ENCODE measurements at places on chromosomes 3 and 15. TPM values are rescaled to one million over a fixed set of nuclear protein-coding genes. Genes with fewer than 3 reads are reported as not detected.

ADIPOQ gene
- total RNA-seq = not detected

TGM5 gene
- total RNA-seq = not detected

THSD4 gene
- 29.6 TPM for total RNA-seq

GRCh38 chr15:101139986-101140696 lies 111.7 kb downstream of the CHSY1 start:
- no peaks in the 10 kb centered on the region for H3K36me3 ChIP-seq
- H3K4me3 ChIP-seq = no peak overlapping the region
- H3K27ac ChIP-seq = no peak overlapping the region
- peaks cover 42% of the 10 kb centered on the region for H3K27me3 ChIP-seq

DNA sequence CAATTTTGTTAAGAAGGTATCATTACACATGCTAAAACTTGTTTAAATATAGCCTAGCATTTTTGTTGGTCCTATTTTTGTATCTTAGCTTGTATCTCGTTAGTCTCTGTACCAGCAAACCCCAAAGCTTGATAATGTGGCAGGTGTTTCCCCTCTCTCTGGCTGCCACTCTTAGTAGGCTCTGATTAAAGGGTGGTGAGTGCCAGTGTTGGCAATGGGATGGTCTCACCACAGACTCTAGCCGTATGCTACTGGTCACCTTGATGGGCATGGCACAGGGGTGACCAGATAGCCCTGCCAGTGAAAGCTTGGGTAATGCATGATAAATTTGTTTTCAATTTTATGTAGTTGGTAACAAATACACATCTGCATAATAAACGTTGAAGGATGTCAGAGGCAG lies 188.3 kb downstream of the CFAP20DC start:
- no peak overlapping the region for H3K27ac ChIP-seq
- H3K36me3 ChIP-seq = no peaks in the 10 kb centered on the region
- H3K4me1 ChIP-seq = no peaks in the 10 kb centered on the region
- H3K4me3 ChIP-seq = no peak overlapping the region

DNA sequence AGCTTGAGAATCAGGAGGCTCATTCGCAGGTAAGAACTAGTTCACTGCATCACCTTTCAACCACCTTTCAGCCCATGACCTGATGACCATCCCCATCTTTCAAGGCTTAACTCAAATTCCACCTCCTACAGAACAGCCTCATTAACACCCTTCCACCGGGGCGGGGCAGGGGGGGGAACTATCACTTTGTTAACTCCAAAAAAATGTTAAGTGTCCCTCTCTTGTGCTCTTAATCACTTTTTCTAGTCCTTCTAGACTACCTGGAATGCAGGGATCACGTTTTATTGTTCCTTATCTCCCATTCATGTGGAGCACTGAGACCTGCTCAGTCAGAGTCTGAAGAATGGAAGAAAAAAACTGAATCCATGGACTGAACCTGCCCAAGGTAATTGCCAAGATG lies 51.8 kb downstream of the ATP13A4 start:
- H3K27me3 ChIP-seq = no peaks in the 10 kb centered on the region
- no peak overlapping the region for H3K27ac ChIP-seq
- H3K4me3 ChIP-seq = no peak overlapping the region
- no peaks in the 10 kb centered on the region for H3K4me1 ChIP-seq
- no peak for DNase-seq

DNA sequence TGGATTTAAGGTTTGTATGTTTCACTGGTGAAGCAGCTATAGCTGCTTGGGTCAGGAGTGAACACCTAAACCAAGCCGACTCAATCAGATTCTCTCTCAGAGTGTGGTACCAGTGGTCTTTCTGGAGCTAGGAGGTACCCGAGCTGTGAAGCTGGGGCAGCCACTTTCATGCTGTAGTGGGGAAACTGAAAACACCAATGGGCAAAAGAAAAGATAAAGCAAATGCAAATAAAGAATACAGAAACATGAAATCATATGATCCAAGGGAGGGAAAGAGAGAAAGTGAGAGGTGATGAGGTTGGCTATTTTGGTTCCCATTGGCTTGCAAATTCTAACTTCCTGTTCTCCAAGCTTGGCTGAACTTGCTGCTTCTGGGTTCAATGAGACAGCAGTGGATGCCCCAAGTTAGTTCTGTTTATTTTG lies 212.3 kb upstream of the CFAP20DC start:
- no peaks in the 10 kb centered on the region for H3K4me1 ChIP-seq
- no peaks in the 10 kb centered on the region for H3K36me3 ChIP-seq
- no peaks in the 10 kb centered on the region for H3K27me3 ChIP-seq
- H3K27ac ChIP-seq = no peak overlapping the region
- no peak for DNase-seq
- no peak overlapping the region for H3K4me3 ChIP-seq

- DNase-seq = no peak
- no peaks in the 10 kb centered on the region for H3K27me3 ChIP-seq
- H3K36me3 ChIP-seq = peaks cover 6% of the 10 kb centered on the region
- H3K4me3 ChIP-seq = no peak overlapping the region
- H3K27ac ChIP-seq = no peak overlapping the region
Measured at GRCh38 chr3:195104340-195104739, 166.6 kb downstream of the XXYLT1 start.

GRCh38 chr3:188752850-188753249 lies 418.9 kb upstream of the TPRG1 start:
- DNase-seq = no peak
- H3K27me3 ChIP-seq = no peaks in the 10 kb centered on the region
- H3K4me1 ChIP-seq = no peaks in the 10 kb centered on the region
- no peaks in the 10 kb centered on the region for H3K36me3 ChIP-seq
- H3K4me3 ChIP-seq = no peak overlapping the region

GRCh38 chr15:26766262-26766661 lies 6.6 kb downstream of the GABRB3 start:
- no peaks in the 10 kb centered on the region for H3K4me1 ChIP-seq
- no peaks in the 10 kb centered on the region for H3K27me3 ChIP-seq
- H3K4me3 ChIP-seq = no peak overlapping the region
- H3K36me3 ChIP-seq = no peaks in the 10 kb centered on the region

All from Calu3 (cell line).